CD4-positive, alpha-beta T cell treated with Interleukin-1 beta for 1 hour (primary cell): ENCODE measurements at places on chromosomes 4 and X.

- no peak for DNase-seq
These were observed 32.1 kb downstream of the IRF2 start for GRCh38 chr4:184442314-184442635.

DNA sequence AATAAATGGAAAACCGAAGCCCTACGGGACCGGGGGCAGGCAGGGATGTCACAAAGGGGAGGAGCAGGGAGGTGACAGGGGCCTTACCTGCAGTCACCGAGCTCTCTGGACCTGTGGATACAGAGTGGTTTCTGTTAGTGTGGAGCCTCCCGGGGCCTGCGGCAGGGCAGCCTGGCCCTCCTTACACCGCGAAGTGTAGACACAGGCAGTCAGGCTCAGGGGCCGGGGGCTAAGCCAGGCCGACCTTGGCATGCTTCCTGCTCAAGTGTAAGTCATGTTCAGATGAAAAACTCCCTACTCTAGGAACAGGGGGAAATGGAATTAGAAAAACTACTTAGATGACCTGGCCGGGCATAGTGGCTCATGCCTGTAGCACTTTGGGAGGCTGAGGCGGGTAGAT lies 4.3 kb downstream of the FAM3A start:
- no peak for DNase-seq

DNA sequence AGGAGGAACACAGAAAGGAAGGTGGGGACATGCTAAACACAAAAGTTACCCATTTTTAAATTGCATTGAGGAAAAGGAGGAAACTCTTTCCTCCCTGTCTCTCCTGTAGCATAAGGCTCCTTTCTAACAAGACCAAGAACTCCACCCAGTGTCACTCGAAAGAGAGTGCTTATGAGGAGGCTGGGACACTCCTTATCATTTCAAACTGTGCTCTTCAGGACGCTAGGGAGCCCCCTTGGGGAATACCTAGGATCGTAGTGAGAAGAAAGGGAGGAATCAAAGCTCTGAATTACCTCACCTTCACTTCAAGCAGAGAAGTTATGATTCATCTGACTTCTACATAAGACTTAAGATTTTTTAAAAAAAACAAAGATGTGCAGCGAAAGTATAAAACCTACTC lies 65.5 kb downstream of the F9 start:
- DNase-seq, result no peak

- no peak for DNase-seq
These were observed at the start of gene PAGE2B for GRCh38 chrX:55074851-55075467. TSS of gene PAGE2B (plus strand) at chrX:55075030. CDS start at chrX:55076042, 1,012 bp downstream.

DNA sequence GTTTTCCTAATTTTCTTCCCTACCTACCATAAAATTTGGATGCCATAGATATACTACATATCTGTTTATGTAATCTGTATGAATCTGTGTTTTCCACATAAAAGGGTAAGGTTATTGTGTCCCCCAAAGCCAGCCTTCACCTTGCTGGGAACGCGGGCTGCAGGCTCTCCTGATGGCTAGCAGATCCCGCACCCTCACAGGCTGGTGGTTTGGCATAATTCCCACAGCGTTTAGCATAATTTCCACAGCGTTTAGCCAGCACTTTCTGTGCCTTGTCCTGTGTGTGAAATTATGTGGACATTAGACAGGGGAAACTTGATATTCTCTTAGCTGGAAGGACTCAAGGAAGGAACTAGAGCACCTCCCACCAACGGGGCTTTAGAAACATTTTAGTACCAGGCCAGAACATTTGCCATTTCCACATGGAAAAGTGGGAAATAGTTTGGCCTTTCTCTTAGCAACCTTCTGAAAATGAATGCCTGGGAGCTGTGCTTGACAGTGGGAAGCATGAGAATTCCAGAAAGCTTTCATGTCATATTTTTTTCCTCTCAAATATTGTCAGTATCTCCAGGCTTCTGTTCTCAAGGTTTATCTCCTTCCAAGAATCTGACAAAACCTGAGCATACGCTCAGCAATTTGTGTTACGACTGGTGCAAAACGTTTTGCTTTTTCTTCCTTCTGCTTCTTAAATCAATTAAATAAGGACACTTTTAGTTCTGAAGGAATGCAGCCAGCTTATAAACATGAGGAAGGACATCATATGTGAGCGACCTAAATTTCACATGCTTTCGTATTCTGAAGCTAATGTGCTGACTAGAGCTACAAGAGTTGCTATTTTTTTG lies 67.9 kb downstream of the STK32B start:
- DNase-seq, result no peak

DNA sequence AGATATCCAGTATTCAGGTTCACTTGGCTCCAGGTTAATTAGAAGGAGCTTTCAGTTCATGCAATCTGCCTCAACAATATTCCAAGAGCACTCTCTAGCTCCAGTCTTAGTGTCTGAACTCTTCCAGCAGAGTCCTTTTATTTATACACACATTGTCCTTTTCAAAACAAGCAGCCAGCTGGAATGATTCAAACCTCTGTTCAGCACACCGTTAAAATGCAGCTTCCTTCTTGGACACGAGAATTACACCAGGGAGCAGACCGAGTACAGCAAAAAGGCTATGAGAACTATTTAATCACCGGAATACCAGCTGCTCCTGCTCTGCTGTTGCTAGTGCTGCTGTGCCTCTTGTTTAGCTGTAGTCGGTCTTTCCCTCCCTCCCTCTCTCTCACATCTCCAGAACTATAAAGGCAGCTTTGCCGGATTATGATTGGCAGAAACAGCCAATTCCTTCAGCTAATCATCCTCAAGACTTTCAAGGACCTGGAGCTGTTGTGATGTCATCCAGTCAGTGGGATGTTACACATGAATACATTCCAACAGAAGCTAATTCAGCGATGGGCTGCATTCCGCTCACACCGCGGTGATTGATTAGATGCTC lies at the start of gene NDST4:
NDST4 (minus strand) TSS at position 115 of the 601 bp plus-strand sequence. CDS start 36,584 bp downstream, outside the sequence.
- no peak for DNase-seq

GRCh38 chr4:137957806-137958205 lies 284.3 kb downstream of the SLC7A11 start:
- DNase-seq, result no peak

DNA sequence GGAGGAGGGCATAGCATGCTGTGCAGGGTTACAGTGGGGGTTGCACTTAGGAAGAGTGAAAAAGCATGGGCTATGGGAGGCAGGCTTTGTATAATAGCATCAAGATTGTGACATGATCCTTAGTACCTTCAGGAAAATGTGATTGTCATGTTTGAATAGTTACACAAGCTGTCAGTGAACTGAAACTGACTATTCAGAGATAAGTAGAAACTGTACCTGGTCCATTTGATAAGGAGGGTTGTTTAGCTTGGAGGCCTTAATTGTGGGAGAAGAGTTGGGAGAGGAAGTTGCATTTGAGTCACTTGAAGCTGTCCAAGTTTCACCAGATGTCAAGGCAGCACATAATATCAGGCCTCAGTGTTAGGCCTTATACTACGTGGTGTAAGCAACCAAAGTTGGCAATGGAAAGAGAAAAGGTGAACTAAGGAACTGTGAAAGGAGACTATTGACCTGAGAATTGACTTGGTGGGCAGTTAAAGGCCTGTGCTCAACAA lies 85.0 kb downstream of the TEX13C start:
- no peak for DNase-seq

DNA sequence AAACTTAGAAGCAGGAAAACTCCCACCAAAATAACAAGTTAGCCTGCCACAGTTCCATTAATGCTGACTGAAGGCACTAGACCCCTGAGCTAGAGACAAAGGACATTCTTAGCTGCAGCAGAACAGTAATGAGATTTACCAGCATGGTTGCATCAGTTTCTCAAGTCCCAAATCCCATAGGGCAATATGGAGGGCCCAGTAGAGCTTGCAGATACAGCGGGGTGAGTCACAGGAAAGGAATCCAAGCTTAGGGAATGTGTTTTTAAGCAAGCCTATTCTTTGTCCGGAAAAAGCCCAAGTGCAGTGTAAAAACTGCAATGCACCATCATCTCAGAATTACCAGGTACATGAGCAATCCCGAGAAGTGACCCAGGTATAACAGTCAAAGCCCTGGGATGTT lies 51.3 kb upstream of the EXOC1L start:
- no peak for DNase-seq

GRCh38 chrX:65610481-65610880 lies 57.0 kb upstream of the MSN start:
- no peak for DNase-seq

GRCh38 chr4:186676531-186677161 lies 47.0 kb downstream of the FAT1 start:
- no peak for DNase-seq

DNA sequence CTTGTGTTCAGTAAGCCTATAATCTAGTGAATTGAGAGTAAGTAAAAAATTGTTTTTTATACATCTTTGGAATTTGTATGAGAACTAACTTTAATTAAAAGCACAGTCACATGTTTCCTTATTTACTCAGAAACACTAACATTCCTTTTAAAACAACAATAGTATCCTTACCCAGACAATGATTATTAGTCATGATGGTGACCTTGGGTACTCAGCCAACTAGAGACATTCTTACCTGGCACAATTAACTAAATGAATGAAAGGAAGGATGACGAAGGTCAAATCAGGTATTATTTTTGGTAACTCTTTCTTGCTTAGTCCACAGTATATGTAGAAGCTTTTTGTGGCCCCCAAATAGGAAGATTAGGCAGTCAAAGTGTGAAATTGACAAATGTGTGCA lies 901.0 kb downstream of the FAT4 start:
- DNase-seq, result no peak

DNA sequence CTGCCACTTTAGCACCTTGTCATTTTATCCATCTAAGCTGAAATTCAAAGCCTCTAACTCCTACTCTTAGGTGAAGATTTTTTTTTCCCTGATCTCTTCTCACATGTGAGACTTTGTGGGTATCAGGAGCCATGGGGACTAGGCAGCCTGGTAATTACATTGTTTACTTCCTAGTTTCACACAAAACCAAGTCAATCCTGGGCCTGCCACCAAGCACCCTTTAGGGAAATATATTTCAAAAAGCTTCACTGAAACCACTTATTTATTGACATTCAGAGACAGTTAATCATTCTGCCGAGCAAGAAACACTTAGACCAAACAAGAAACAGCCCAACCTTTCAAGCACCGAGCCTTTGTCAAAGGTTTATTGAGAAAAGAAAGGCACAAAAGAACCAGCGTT lies 200.0 kb downstream of the RELL1 start:
- no peak for DNase-seq

DNA sequence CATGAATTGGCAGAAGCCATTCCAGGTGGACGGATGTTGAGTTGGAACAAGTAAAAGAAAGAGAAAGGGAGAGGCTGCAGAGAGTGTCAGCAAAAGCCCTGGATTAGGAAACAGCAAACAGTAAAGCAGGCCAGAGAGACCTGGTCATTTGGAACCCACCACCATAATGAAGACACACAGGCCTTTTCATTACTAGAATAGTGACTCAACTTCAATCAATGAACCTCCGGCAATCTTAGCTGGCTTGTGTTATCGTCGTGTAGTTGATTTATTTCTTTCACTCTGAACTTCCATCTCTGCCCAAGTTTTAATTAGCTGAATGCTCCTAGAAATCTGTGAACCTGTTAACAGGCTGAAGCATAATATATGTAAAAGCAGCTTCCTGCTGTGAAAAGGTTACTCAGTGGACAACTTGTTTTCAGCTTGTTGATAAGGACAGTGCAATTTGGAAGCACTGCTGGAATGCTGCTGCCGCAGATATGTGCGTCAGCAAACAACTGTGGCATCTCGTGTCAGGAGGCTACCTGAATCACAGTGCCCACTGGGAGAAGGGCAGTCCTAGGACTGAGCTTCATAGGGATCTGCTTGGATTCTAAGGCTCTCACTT lies 68.8 kb downstream of the SPANXN4 start:
- no peak for DNase-seq

GRCh38 chrX:44157858-44158257 lies 184.7 kb upstream of the NDP start:
- no peak for DNase-seq

DNA sequence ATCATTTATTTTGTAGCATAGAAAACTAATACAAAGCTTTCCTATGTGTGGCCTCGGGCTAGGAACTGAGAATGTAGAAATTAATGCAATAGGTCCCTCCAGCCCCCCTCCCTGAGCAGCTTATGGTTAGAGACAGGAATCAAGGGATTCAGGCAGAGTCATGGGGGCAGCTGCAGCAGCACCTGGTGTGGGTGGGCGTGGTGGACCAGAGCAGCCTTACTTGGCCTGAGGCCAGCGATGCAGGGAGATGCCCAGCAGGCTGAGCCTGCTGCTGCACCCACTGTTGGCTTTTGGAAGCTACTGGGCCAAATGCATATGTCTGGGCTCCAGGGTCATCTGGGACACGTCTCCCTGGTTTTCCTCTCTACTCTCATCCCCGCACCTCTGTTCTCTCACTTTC lies 74.0 kb downstream of the STK32B start:
- no peak for DNase-seq

- DNase-seq, result no peak
These were observed 443.6 kb downstream of the UBE2NL start for GRCh38 chrX:144327495-144327894.

DNA sequence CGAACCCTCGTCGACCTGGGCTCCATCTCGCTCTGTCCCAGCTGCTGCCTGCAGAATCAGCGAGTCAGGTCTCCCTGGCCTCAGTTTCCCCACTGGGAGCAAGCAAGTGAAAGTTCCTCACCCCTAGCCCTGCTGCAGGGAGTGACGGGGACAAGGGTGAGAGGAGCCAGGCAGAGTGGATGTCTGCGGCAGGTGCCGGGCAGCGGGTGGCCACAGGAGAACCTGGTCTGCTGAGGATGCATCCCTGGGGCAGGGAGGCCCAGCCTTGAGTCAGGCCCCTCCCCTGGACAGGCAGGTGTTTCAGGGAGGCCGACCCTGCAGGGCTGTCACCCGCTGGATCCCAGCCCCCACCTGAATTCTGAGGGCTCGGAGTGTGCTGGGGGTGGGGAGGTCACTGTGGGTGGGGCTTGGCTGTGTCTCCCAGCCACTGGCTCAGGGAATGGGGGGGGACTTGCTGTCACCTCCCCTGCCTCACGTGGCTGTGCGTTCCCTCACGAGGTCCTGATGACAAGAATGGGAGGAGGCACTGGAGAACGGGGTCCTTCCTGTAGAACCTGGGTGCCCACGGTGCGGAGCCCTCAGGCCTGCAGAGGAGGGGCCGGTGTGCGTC lies 33.2 kb downstream of the LRPAP1 start:
- DNase-seq, result no peak

DNA sequence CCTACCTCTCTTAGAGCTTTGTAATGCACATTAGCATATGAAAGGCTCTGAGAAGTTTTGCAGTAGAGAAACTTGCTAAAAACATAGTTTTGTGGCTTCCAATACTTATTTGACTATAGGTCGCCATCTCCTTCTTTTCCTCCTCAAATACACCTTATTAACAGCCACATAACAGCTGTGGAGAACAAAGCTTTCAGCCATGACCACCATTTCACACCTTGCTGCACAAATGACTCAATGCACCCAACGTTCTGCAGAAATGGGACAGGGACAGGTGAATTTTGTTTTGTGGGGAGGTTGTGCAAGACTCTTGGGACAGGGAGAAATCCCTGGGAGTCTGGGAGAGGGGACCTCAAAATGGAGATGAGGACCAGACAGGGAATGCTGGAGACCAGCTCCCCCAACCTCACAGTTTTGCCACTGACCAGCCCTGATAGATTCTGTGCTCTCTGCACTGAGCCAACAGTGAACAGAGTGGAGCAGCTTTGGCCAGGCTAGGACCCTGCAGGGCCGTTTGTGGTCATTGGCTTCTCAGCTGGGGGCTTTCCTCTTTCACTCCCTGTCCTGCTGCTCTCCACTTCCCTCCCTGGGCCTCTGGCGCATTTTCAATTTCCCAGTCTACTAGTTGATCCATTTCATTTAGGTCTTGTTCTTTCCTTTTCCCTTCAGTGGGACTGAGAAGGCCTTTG lies 16.6 kb downstream of the FRMPD3 start:
- DNase-seq, result no peak

GRCh38 chrX:38103857-38104812 lies 97.8 kb downstream of the SYTL5 start:
- DNase-seq, result no peak
